ENCODE measurements at places on chromosomes 13 and 19. TPM values are rescaled to one million over a fixed set of nuclear protein-coding genes. Genes with fewer than 3 reads are reported as not detected.

PTH2 gene
- total RNA-seq, result not detected

GRCh38 chr13:62094932-62095331, 679.3 kb upstream of the PCDH20 start:
- no peak for DNase-seq

ADGRE1 gene
- total RNA-seq, result not detected

DNA sequence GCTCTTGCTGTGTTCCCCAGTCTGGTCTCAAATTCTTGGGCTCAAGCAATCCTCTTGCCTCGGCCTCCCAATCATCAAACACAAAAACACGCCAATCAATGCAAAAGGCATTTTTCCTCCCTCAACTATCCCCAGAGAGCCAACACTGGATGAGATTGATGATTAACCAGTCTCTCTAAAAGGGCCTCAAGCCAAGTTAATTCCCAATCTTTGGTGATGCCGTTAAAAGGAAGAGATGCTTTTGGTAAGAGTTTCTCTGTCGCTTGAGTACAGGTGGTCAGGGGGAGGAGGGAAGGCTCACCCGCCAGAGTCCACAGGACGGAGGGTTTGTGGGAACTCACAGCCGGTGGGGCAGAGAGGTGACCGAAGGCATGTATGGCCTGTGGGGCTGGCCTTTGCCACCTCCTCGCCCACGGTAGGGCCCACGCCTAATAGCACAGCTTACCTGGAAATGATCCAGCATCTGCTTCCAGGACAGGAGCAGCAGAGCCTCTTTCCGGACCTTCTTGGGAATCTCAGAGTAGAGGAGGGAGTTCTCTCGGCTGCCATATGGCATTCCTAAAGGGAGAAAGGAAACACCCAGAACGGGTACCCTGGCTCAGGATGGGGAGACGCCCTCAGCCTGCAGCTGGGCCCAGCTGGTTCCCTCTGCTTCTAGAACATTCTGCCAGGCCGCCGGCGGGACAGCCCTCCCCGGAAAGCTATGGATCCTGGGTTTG, 18.1 kb downstream of the DPP9 start:
- no peak for DNase-seq

PRMT1 gene
- 228 TPM for total RNA-seq

DNA sequence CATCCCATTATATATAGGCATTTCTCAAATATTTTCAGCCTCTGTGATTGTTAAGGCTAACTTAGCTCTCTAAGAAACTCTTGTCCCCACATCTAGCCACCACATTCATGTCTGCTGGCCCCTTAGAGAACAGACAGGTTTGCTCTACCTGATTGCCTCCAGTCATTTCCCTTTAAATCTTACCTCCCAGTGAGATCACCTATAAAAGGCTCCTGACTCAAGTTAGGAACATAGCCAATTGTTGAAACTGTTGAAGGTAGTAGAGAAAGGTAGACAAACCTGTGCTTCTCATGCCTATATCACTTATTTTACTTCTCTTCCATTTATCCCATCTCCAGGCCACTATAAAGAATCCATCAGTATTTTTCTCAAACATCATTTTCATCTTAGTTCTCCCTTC, 771.4 kb downstream of the DIAPH3 start:
- no peak for DNase-seq

- no peak for DNase-seq
These were observed 5.7 kb downstream of the OPA3 start for GRCh38 chr19:45578861-45579260.

DNA sequence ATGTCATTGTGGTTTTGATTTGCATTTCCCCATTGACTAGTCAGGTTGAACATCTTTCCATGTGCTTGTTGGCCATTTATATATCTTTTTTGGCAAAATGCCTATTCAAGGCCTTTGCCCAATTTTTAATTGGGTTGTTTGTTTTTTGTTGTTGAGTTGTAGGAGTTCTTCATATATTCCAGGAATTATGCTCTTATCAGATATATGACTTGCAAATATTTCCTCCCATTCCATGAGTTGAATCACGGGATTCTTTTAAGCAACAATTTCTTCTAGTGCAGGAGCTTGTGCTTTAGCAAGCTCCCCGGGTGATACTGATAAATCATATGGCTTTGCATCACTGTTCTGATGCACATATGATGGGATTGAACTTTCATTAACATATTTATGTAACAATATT, 47.0 kb upstream of the FLT1 start:
- no peak for DNase-seq

DNA sequence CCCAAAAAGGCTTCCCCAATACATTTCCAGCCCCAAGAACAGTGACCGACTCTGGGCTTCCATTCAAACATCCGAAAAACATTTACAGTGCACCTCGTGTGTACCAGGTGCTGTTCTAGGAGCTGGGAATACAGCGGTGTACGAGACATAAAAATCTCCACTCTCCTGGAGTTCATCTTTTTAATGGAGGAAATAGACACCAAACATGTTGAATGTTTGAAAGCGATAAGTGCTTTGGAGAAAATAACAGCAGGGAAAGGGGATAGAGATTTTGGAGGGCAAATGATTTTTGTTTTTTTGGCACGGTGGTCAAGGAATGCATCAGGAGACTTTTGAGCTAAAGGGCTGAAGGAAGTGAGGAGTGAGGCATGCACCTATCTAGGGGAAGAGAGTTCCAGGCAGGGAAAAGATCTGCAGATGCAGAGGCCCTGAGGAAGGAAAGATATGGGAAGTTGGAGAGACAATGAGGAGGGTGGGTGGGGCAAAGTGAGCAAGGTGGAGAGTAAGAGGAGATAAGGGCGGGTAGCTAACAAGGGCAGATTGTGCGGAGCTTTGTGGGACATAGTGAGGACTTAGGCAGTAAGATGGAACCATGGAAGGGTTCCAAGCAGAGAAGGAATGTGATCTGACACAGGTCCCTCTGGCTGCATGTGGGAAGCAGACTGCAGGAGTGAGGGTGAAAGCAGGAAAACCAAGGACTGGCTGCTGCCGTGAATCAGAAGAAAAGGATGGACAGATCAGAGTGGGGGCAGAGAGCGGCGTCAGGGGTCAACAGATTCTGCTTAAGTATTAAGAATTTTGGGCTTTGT, 703 bp upstream of the FBL start:
- DNase-seq, result no peak

DNA sequence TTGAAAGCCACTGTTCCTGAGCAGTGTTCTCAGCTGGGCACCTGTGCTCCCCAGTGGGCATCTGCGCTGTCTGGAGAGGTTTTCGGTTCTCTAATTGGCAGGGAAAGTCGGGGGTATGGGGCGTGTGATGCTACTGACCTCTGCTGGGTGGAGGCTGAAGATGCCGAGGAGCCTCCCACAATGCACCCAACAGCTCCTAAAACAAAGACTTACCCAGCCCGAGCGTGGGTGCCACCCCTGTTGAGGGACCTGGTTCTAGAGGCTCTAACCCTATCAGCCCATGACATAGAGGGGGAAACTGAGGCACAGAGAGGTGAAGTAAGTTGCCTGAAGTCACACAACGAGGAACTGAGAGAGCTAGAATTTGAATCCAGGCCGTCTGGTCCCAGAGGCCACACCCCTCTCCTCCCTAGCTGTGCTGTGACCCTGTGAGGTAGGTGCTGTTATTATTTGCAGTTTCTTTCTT, 2.3 kb downstream of the SPACA4 start:
- peak; percentile 60 for DNase-seq

DNA sequence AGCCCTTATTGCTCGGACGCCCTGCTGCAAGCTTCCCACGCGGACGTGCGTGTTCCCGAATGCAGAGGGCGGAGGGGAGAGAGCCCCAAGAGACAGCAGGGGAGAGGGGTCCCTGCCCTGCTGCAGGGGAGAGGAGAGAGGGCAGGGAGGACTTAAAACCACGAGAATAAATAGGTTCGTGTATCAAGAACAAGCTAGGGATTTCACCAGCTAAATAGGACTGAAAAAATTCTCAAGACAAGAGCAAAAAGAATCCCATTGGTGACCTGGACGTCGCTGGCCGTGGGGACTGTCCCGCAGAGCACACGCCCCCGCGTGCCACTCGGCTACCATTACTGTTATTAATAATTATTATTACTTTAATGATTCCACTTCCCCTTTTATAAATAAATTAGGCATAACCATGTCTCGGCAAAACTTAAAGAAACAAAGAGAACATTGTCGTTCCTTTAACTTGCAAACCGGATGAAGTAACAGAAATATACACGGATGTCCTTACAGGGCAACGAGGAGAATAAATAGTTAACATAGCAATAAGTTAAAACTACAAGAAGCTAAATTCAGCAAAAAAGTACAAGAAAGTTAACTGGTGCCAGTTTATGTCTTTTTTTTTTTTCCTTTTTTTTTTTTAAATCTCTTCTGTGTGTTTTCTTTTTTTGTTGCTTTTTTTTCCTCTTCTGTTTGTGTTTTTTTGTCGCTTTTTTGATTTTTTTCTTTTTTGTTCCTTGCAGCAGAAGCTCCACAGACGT, 16.6 kb downstream of the PRKCSH start:
- DNase-seq, result no peak

CCNA1 gene
- total RNA-seq, result 1.5 TPM

GRCh38 chr19:13098277-13099072, 4.2 kb downstream of the LYL1 start:
- no peak for DNase-seq

DNA sequence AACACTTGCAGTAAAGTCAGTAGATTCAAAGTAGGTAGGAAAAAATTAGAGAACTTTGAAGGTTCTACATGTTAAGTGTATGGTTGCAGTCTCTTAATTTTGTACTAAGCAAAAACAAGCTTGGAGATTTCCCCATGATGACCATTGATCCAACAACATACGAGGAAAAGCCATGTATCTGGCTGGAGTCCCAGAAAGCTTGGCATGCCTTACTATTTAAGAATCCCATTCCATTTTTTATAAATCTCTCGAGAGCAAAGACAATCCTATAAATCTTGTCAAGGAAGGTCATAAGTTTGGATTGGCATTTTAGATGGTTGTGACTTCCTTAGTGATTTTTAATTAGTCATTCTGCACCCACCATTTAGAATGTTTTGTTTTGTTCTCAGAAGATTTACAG, 495.9 kb downstream of the GPC5 start:
- DNase-seq, result no peak

DNA sequence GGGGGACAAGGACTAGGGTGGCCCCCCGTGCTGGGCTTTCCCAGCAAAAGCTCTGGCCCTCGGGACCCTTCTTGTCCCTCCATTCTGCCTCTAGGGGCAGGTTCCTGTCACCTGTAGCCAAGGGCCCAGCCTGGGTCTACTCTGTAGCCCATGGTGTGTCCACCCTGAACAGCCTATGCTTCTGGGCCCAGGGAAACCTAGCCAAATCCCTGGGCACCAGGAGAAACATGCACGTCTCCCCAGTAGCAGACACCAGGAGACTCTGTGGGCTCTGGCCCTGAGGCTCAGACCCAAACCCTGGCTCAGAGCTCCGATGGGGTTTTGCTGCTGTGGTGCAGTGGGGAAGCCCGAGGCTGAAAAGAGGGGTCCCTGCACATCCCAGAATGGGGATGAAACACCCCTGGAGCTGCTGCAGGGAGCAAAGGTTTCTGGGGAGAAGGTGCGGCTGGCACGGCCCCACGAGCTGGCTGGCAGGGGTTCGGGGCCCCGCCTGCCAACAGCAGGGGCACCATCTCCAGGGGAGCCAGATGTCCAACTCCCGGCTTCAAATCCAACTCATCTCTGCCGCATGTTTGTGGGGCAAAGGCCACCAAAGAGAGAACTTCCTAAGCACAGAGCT, 18.2 kb downstream of the CEBPG start:
- DNase-seq, result no peak

- DNase-seq, result no peak
These were observed 15.2 kb downstream of the POU2F2 start for GRCh38 chr19:42117076-42117475.

DNA sequence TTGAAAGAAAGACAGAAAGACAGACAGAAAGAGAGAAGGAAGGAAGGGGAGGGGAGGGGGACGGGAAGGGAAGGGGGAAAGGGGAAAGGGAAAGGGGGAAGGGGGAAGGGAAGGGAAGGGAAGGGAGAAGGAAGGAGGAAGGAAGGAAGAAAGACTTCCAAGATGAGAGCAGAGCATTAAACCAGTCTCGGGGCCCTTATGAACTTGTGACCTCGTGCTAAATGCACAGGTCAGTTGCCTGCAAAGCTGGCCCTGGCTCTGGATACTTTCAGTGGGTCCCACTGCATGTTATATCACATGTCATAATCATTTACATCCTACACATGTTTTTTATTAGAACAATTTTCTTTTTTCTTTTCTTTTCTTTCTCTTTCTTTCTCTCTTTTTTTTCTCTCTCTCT, 24.2 kb upstream of the ABCC4 start:
- DNase-seq, result no peak

DNA sequence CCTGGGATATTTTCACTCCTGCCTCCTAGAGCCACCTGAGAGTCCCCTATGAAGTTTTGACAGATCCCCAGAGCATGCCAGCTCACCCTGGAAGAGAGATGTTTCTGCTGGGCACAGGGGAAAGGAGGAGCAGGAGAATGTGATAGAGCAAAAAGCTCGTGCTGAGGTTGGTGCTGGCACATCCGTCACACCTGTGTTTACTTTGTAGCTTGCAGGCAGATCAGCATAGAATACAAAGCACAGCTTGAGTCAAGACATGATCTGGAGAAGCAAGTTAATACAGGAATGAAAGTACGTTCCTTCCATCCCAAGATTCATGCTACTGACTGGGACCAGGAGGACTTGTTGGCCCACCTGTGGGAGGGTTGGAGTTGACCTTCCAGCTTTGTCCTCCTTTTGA, 46.1 kb downstream of the HSPH1 start:
- DNase-seq, result no peak

GRCh38 chr13:109209526-109209925, 576.9 kb downstream of the IRS2 start:
- no peak for DNase-seq

GRCh38 chr19:35693422-35693821, 10.9 kb upstream of the ZBTB32 start:
- DNase-seq, result no peak

SIGLEC9 gene
- total RNA-seq, result not detected

WDR62 gene
- total RNA-seq, result 13.7 TPM

DNA sequence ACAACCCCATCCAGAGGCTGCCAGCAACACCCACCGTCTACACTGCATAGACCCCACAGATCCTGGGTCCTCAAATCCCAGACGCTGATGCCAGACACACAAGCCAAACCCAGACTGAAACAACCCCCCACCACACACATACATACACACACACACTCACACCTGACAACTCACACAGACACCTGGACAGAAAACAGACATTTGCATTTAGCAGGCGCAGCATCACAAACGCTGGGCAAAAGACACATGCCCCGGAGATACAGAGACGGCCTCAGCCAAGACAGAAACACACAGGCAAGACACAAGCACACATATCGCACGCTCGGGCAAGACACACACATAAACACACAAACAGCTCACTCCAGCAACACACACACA, 1.3 kb downstream of the BBC3 start:
- no peak for DNase-seq

RNF225 gene
- total RNA-seq, result 0.26 TPM

GSX1 gene
- not detected for total RNA-seq

DNA sequence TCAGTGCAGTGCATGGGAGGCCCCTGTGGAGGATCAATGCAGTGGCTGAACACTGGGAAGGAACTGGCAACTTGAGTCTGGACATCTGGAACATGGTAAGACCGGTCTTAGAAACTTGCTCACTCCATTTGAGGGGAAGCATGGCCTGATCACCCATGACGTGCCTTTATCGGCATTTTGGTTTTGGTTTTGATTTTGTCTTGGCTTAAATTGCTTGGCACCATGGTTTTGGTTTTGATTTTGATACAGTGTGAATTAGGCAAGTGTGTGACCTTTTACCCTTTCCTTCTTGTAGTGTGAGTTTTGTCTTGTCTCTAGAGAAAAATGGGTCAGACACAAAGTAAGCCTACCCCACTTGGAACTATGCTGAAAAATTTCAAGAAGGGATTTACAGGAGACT, 77.3 kb downstream of the ZNF486 start:
- no peak for DNase-seq

Data from NCI-H460 (cell line).